Type B pancreatic cell (in vitro differentiated cells): ENCODE measurements at places on chromosomes 12 and 14. TPM values are rescaled to one million over a fixed set of nuclear protein-coding genes. Genes with fewer than 3 reads are reported as not detected.
A peak's percentile ranks its signal among the peaks of the same experiment; 100 is the strongest.

The METTL17 gene
- total RNA-seq = 59.7 and 88.1 TPM in 2 replicates

The OTOGL gene
- total RNA-seq = 0.27 and 0.83 TPM in 2 replicates

The GPR65 gene
- total RNA-seq = not detected in 2 replicates

The OR4E2 gene
- total RNA-seq = not detected in 2 replicates

The IFNG-AS1 gene
- not detected in 2 replicates for total RNA-seq

The TAS2R42 gene
- total RNA-seq = not detected in 2 replicates

The OAS1 gene
- total RNA-seq = 19.1 and 34.4 TPM in 2 replicates

The KRT71 gene
- total RNA-seq = 0.50 TPM in 1 of 2 replicates, not detected in the other

The RNF41 gene
- 33.7 and 37.7 TPM in 2 replicates for total RNA-seq

The PTPRQ gene
- total RNA-seq = 0.36 and 1.3 TPM in 2 replicates

The ACOT6 gene
- not detected in 2 replicates for total RNA-seq

The CAPRIN2 gene
- 35.5 and 44.9 TPM in 2 replicates for total RNA-seq

The ORAI1 gene
- total RNA-seq = 10.5 and 12.9 TPM in 2 replicates

The SPTLC2 gene
- 40.9 and 134 TPM in 2 replicates for total RNA-seq

The CLEC1B gene
- total RNA-seq = 0.62 TPM in 1 of 2 replicates, not detected in the other

The METTL1 gene
- total RNA-seq = 29.3 and 31.1 TPM in 2 replicates

The KCNMB4 gene
- 3.9 and 8.4 TPM in 2 replicates for total RNA-seq

The NUAK1 gene
- total RNA-seq = 6.5 and 8.1 TPM in 2 replicates

The SRP54 gene
- total RNA-seq = 48.3 and 52.4 TPM in 2 replicates

- peaks cover 12% of the 10 kb centered on the region for H3K36me3 ChIP-seq
- no peak overlapping the region for H3K4me3 ChIP-seq
- H3K4me1 ChIP-seq = peaks cover 29% of the 10 kb centered on the region
- no peaks in the 10 kb centered on the region for H3K27me3 ChIP-seq
Measured at GRCh38 chr12:63995512-63995911, 151.0 kb downstream of the SRGAP1 start.

DNA sequence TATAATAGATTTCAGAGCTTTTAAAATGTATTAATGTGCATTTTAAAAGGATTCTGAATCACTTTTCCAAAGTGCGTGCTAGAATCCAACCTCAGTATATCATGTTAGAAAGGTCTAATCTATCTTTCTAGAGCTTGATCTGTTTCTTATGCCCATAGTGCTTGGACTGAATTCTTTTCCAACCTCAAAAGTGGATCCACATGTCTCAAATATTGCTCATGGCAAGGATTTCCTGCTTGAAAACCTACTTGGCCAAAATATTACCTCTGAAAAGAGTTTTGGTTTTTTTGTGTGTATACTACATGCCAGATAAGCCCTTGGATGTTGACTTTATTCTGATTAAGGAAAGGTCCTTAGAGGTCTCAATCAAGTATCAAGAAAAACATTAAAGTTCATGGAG is 16.9 kb upstream of the SLC6A15 start:
- DNase-seq = no peak
- H3K27me3 ChIP-seq = peaks cover 12% of the 10 kb centered on the region
- H3K36me3 ChIP-seq = no peaks in the 10 kb centered on the region
- no peaks in the 10 kb centered on the region for H3K4me1 ChIP-seq
- H3K27ac ChIP-seq = no peak overlapping the region

GRCh38 chr12:52789637-52790426 is 6.1 kb downstream of the KRT3 start:
- DNase-seq = no peak
- peaks cover 49% of the 10 kb centered on the region for H3K27me3 ChIP-seq
- peaks cover 3% of the 10 kb centered on the region for H3K36me3 ChIP-seq
- no peak overlapping the region for H3K27ac ChIP-seq
- H3K4me3 ChIP-seq = no peak overlapping the region

DNA sequence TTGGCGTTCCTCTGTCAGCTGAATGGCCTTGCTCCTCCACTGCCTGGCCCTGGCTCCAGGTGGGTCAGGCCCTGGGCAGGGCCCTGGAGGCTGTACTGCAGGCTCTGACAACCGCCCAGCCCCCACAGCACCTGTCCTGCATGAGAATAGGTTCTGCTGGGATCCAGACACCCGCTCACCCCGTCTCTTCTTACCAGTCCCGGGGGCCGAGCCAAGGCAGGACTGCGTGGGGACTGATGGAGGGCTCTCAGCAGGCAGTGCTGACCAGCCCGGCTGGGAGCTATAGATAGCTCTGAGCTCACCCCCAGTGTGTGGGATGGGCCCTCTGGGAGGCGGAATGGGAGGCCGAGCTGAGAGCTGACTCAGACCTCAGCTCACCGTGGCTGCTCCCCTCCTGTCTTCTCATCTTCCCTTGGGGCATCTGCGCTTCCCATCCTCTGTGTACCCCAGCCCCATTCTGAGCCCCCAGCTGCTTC is 39.6 kb downstream of the TEAD4 start:
- no peak overlapping the region for H3K27ac ChIP-seq
- H3K27me3 ChIP-seq = no peaks in the 10 kb centered on the region
- H3K36me3 ChIP-seq = peaks cover 4% of the 10 kb centered on the region
- DNase-seq = no peak
- no peaks in the 10 kb centered on the region for H3K4me1 ChIP-seq
- H3K4me3 ChIP-seq = no peak overlapping the region

DNA sequence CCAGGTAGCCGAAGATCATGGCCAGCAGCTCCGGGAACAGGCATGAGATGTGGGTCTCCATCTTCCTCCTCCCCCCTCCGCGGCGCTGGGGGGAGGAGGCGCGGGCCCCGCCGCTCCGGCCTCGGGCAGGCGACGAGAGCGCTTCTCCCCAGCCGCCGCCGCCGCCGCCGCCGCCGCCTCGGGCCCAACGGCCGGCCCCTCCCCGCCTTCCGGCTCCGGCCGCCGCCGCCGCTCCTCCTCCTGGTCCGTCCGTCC is 448 bp downstream of the FBXL14 start:
- H3K27me3 ChIP-seq = peaks cover 4% of the 10 kb centered on the region
- H3K4me3 ChIP-seq = peak overlapping the region; percentile 91
- no peak overlapping the region for H3K27ac ChIP-seq

GRCh38 chr12:74890237-74890599 is 319.4 kb downstream of the KCNC2 start:
- no peaks in the 10 kb centered on the region for H3K27me3 ChIP-seq
- H3K36me3 ChIP-seq = no peaks in the 10 kb centered on the region
- peaks cover 10% of the 10 kb centered on the region for H3K4me1 ChIP-seq
- no peak for DNase-seq

DNA sequence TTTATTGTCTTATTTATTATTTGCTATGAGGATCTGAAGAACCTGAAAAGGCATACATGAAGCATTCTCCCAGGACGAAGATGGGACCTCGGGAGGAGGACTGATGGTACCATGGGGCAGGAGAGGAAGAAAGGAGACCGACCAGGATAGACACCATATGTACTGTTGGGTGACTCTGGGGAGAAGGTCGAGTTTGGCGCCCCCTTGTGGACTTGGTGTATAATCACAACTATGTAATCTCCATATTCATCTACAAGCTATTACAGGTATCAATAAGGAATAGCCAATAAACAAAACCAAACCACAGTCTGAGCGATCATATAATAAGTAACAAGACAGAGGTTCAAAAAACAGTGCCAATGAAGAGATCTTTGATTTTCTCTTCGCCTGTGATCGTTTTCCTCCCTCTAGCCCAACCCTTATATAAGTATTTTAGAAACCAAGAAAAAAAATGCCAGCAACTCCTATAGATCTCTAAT is 139.1 kb downstream of the SPTSSA start:
- DNase-seq = no peak
- H3K27me3 ChIP-seq = peaks cover 12% of the 10 kb centered on the region
- no peaks in the 10 kb centered on the region for H3K36me3 ChIP-seq
- H3K4me3 ChIP-seq = no peak overlapping the region
- H3K4me1 ChIP-seq = no peaks in the 10 kb centered on the region

GRCh38 chr14:53247596-53248370 is 94.7 kb upstream of the DDHD1 start:
- no peak for DNase-seq
- no peak overlapping the region for H3K27ac ChIP-seq
- H3K27me3 ChIP-seq = no peaks in the 10 kb centered on the region
- no peak overlapping the region for H3K4me3 ChIP-seq
- H3K36me3 ChIP-seq = no peaks in the 10 kb centered on the region

GRCh38 chr14:32414808-32415255 is 85.7 kb downstream of the AKAP6 start:
- no peaks in the 10 kb centered on the region for H3K27me3 ChIP-seq
- H3K4me3 ChIP-seq = no peak overlapping the region
- H3K36me3 ChIP-seq = no peaks in the 10 kb centered on the region
- peak overlapping the region; percentile 82 for H3K27ac ChIP-seq
- peaks cover 32% of the 10 kb centered on the region for H3K4me1 ChIP-seq
- no peak for DNase-seq

- no peaks in the 10 kb centered on the region for H3K27me3 ChIP-seq
- no peak overlapping the region for H3K4me3 ChIP-seq
- DNase-seq = no peak
- H3K4me1 ChIP-seq = peaks cover 9% of the 10 kb centered on the region
Measured at GRCh38 chr14:35861204-35861868, 35.2 kb downstream of the BRMS1L start.

GRCh38 chr12:13980538-13981295 is 685 bp downstream of the GRIN2B start:
- no peak for DNase-seq
- H3K4me3 ChIP-seq = peak overlapping the region; percentile 92
- peak overlapping the region; percentile 37 for H3K27ac ChIP-seq
- H3K36me3 ChIP-seq = peaks cover 3% of the 10 kb centered on the region

GRCh38 chr12:106229036-106229591 is 18.7 kb downstream of the CKAP4 start:
- DNase-seq = no peak
- peaks cover 4% of the 10 kb centered on the region for H3K36me3 ChIP-seq
- no peak overlapping the region for H3K4me3 ChIP-seq
- no peaks in the 10 kb centered on the region for H3K27me3 ChIP-seq

- H3K27me3 ChIP-seq = no peaks in the 10 kb centered on the region
- no peak for DNase-seq
- H3K4me1 ChIP-seq = peaks cover 5% of the 10 kb centered on the region
Measured at GRCh38 chr14:64422756-64423155, 34.6 kb downstream of the MTHFD1 start.

DNA sequence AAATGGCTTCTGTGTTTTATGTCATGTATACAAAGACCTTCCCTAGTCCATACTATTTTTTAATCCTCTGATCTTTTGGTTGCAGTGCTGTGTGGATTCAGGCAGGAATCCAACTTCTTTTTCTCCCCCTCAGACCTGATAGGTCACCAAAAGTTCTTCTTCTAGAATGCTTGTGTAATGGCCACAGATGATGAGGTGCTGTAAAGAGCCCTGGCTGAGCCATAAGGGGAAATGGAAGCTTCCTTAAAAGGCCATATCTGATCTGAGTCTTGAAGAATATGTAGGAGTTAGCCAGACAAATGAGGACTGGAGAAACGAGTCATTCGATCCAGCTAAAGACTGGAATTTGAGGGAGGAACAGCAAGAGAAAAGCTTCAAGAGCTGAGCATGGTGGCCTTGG is 353.9 kb downstream of the PCNX1 start:
- no peak overlapping the region for H3K4me3 ChIP-seq
- H3K27ac ChIP-seq = no peak overlapping the region
- no peaks in the 10 kb centered on the region for H3K27me3 ChIP-seq

GRCh38 chr12:23726646-23727045 is 222.8 kb downstream of the SOX5 start:
- H3K27me3 ChIP-seq = peaks cover 8% of the 10 kb centered on the region
- H3K4me3 ChIP-seq = no peak overlapping the region
- H3K4me1 ChIP-seq = no peaks in the 10 kb centered on the region

GRCh38 chr14:68395604-68396003 is 397.3 kb downstream of the ZFP36L1 start:
- H3K27ac ChIP-seq = peak overlapping the region; percentile 68
- H3K4me1 ChIP-seq = peaks cover 86% of the 10 kb centered on the region
- no peaks in the 10 kb centered on the region for H3K27me3 ChIP-seq
- no peak for DNase-seq
- no peaks in the 10 kb centered on the region for H3K36me3 ChIP-seq

GRCh38 chr12:29437575-29437974 is 56.6 kb upstream of the ERGIC2 start:
- H3K27ac ChIP-seq = no peak overlapping the region
- H3K36me3 ChIP-seq = no peaks in the 10 kb centered on the region
- H3K4me1 ChIP-seq = no peaks in the 10 kb centered on the region
- no peaks in the 10 kb centered on the region for H3K27me3 ChIP-seq
- no peak for DNase-seq

GRCh38 chr12:51527966-51528365 is 63.1 kb upstream of the SCN8A start:
- DNase-seq = no peak
- H3K27me3 ChIP-seq = peaks cover 9% of the 10 kb centered on the region
- H3K4me3 ChIP-seq = no peak overlapping the region

DNA sequence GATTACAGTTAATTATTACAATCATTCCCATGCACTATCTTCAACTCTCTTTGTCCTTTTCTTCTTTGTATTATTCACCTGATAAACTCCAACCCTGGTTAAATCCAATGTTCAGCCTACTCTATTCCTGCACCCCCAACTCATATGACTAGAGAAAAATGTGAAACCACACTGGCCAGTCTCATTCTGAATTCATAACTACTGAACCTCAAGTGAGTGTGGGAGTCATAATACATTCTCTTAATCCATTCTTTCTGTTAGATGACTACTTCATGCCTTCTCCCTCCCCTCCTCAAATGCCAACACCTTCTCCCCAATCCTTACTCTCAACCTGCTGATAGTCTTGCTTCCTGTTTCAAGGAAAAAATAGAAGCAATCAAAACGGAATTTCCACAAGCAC is 22.3 kb upstream of the ITPR2 start:
- H3K4me1 ChIP-seq = peaks cover 5% of the 10 kb centered on the region
- H3K36me3 ChIP-seq = no peaks in the 10 kb centered on the region
- DNase-seq = no peak
- H3K27ac ChIP-seq = no peak overlapping the region

GRCh38 chr14:67424539-67424938 is 12.6 kb upstream of the PLEK2 start:
- no peaks in the 10 kb centered on the region for H3K36me3 ChIP-seq
- no peak overlapping the region for H3K4me3 ChIP-seq
- peaks cover 4% of the 10 kb centered on the region for H3K27me3 ChIP-seq
- no peak for DNase-seq

- peaks cover 39% of the 10 kb centered on the region for H3K4me1 ChIP-seq
- H3K27me3 ChIP-seq = peaks cover under 1% of the 10 kb centered on the region
- H3K27ac ChIP-seq = no peak overlapping the region
- H3K36me3 ChIP-seq = no peaks in the 10 kb centered on the region
- peak; percentile 53 for DNase-seq
Measured at GRCh38 chr14:72616811-72617210, 277.1 kb downstream of the DPF3 start.

DNA sequence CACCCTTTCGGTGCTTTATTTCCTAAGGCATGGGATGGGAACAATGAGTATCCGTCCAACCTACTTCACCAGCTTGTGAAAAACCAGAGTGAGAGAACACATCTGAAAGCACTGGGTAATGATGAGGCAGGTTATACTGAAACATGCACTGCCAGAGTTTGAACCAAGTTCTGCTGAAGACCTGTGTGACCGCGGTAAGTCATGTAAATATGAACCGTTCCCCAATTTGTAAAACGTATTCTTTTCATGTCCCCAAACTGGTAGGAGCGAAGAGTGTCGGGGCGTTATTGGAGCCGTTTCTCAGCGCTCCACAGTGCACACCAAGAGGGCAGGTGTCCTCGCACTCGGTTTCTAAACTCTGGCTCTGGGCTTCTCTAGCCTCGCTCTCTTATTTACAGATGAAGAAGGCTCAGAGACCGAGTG is 788 bp upstream of the NGDN start:
- H3K4me3 ChIP-seq = no peak overlapping the region
- no peak for DNase-seq
- H3K27ac ChIP-seq = no peak overlapping the region
- H3K36me3 ChIP-seq = peaks cover 6% of the 10 kb centered on the region
- peaks cover 4% of the 10 kb centered on the region for H3K27me3 ChIP-seq
